Stimulated activated CD4-positive, alpha-beta T cell treated with anti-CD3 and anti-CD28 coated beads, Interleukin-1b, Interleukin-23, amount 100 ng/mL, for 24 hours (primary cell): ENCODE measurements at places on chromosomes 4 and X.

- no peak for DNase-seq
Measured at GRCh38 chr4:65798498-65799127, 128.3 kb upstream of the EPHA5 start.

- no peak for DNase-seq
Measured at GRCh38 chrX:26848511-26848910, 614.6 kb downstream of the PPP4R3C start.

DNA sequence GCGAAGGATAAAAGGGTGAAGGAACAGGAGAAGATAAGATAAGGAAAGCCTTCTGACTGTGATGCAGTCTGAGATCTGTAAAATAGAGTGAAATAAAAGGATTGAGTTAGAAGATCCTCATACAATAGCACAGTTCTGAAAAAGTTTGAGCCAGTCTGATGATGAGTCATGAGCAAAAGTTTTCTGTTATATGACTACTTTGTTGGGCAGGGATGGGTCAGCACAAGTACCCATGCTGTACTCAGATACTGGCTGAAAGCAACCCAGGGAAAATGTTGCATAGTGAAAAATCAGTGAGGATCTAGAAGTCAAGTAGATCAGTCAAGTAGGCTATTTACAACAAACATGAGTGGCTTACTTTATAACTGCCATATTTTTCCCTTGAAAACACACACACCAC, 253.5 kb downstream of the PCDH10 start:
- DNase-seq: no peak

- DNase-seq: no peak
Measured at GRCh38 chr4:109921384-109921808, 8.7 kb downstream of the EGF start.

DNA sequence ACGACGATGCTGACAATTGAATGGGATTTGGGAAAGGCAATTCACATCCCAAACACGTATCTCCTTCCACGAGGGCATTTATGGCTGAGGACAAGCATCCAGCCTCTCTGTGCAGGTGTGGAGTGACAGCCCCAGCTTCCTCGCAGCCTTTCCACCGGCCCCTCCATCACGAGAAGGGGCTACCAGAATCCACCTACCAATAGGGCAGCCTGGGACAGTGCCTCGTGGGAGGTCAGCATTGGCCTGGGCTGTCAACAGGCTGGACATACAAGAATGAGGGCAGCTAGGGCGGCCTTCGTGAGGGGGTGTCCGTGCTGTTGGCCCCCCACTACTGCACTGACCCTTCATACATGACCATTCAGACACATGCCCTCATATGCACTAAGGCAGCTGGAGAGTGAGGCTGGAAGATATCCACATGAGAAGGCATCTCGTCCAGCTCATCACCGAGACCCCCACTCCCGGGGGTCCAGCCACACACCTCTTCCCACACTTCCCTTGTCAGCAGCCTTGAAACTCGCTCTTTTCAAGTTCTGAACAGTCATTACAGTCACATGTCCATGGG, 81.0 kb upstream of the ADRA2C start:
- DNase-seq: no peak

- no peak for DNase-seq
Measured at GRCh38 chr4:113292371-113293042, 243.1 kb downstream of the ANK2 start.

GRCh38 chr4:113404841-113405240, 355.4 kb downstream of the ANK2 start:
- DNase-seq: no peak

DNA sequence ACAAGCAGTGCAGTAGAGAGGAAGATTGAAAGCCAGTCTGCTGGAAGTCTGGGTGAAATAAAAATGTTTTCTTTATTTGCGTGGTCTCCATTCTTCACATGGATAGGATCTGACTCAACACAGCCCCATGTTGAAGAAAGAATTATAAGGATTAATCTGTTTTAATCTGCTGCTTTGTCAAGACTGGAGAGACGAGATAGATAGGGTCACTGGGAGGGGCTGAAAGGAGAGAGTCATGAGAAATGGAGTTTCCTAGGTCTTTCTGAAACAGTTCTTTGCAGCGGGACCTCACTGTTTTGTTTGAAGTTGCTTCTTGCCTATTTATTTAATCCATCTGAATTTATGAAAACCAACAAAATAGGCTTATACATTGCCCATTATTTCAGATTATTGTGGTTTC, 32.4 kb upstream of the RHOH start:
- no peak for DNase-seq

DNA sequence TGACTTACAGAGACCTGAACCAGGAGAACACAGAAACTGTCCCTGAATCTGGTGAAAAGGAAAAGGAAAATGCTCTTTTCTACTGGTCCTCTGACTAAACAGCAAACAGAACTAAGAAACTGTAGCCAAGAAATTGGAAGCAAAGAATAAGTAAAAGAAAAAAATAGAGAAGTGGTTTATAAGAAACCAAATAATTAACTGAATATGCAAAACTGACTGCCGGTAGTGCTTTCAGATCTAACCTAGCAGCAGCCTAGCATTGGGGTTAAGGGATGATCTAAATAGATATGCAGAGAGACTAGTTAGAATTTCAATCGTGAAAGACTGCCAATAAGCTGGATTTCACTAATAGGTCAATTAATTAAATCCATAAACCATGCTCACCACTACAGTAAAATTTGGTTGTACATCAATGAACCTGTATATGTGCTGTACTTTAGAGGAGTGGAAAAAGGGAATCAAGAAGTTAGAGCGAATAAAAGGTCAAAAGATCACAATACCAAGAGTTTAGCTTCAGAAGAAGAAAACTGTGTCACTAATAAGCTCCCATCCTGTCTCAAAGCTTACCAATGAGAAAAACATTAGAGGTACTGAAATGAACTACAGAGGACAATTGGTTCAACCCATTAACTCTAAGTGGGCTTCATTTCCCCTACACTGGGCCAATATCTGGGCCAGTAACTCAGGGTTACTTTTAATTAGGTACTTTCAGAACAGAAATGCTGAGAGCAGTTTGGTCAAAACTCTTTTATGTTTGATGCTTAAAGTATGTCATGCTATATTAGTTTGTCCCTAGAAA, 53.6 kb downstream of the KLHL13 start:
- DNase-seq: no peak

DNA sequence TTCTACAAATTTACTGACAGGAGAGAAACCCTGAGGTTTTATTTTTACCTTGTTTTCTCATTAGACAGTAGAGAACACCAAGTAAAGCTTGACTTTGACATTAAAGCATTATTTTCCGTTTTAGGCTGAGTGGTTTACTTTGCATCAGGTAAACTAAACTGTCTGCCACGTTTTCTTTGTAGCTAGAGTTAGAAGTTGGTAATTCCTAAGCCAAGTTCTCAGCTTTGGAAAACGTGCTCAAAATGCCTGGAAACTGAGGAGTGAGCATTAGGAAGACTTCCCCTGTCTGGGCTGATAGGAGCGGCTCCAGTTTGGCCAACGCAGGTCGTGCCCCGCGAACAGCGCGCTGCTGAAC, 819 bp downstream of the PDLIM3 start:
- DNase-seq: no peak

DNA sequence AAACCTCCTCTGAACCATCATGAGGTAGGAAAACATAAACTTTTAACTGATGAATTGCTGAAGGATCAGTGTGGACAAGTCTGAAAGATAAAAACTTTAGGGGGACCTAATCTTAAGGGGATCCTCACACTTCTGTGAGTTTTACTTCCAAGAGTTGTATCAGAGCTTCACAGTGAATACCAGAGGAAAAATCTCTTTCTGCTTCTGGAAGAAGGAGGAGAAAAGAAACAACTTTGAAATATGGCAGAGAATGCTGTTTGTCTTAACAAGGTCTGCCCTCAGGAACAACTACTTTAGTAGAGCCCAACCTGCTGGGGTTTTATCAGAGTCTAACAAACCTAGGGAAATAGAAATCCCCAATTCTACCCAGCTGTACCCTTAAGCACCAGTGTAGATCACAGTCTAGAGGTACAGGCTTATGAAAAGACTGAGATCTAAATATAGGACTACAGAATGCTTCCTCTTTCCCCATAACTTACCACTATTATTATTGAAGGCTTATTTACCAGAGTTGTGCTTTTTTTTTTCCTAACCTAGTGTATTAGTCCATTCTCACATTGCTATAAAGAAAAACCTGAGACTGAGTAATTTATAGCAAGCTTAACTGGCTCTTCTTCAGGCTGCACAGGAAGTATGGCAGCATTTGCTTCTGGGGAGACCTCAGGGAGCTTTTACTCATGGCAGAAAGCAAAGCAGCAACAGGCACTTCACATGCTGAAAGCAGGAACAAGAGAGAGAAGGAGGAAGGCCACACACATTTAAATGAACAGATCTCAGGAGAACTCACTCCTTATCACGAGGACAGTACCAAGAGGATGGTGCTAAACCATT, 167.9 kb downstream of the CAMK2D start:
- DNase-seq: no peak

GRCh38 chr4:142416121-142416520, 430.0 kb downstream of the INPP4B start:
- DNase-seq: no peak

GRCh38 chrX:139882299-139882698, 50.6 kb downstream of the ATP11C start:
- DNase-seq: no peak

DNA sequence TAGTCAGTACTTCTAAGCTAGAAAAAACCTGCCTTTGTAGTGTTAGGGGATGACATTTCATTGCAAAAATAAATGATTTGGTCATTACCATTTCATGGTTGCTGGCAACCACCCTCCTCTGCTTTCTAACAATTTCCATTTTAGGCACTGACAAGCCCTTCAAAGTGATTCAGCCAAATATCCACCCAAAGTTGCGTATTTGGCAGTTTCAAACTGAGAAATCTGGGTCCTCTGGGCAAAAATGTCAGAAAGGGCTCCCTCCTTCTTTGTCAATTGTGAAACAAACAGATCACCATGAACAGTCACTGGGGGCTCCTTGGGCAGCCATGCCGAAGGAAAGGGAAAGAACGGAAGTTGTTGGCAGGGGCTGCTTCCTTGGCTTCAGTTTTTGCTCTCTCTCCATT, 33.0 kb downstream of the PLAC1 start:
- no peak for DNase-seq
